KBM-7 (cell line): ENCODE measurements at places on chromosomes 13 and 19.
A peak's percentile ranks its signal among the peaks of the same experiment; 100 is the strongest.

DNA sequence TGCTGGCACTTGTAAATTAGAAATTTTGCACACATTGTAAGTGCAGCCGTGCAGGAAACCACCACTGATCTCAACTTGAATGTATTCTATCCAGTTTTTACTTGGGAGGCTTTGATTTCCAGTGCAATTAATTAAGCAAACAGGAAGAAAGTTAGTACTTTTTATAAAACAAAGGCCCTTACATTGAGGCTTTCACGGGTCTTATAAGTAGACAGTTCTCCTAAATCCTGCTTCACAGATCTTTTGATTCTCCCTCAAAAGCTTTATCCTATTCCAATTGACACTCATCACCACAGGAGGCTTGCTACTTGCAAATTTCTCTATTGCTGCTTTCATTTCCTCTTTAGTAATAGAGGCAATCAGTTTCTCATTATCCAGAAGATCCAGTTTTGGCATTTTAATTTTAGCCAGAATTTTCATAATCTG, 90.1 kb downstream of the ERCC5 start:
- DNase-seq: no peak

- DNase-seq: no peak
Measured at GRCh38 chr19:1042689-1043511, 3.0 kb downstream of the ABCA7 start.

DNA sequence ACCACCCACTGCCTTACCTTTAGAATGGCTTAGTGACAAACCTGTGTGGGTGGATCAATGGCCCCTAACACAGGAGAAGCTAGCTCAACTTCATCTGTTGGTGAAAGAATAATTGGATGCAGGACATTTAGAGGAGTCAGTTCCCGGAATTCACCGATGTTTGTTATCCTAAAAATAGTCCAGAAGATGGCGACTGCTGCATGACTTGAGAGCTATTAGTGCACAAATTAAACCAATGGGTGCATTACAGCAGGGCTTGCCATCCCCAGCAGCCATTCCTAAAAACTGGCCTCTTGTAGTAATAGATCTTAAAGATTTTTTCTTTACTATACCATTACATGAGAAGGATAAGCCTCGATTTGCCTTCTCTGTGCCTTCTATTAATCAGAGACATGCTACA, 46.8 kb upstream of the ZNF726 start:
- no peak for DNase-seq

DNA sequence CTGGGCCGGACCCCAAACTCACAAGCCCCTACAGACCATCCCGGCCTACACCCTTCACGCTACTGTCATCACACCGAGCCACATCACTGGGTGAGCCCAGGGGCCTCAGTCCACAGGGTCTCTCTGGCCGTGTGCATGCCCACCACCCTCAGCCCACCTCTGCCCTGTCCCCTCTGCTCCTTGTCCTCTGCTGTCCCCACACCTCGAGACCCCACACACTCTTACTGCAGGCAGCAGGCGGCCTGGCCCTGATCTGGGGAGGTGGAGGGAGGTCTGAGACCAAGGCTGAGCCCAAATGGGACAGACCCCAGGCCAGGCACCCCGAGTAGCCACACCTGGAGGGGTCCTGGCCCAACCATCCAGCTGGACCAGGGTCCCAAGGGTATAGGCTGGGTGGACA, 35.2 kb downstream of the PEPD start:
- DNase-seq: no peak

- DNase-seq: no peak
Measured at GRCh38 chr13:27405546-27406134, 18.8 kb upstream of the GTF3A start.

GRCh38 chr19:8640402-8641004, 10.1 kb downstream of the NFILZ start:
- peak; percentile 64 for DNase-seq

- no peak for DNase-seq
Measured at GRCh38 chr13:109802936-109803335, 16.6 kb upstream of the IRS2 start.

DNA sequence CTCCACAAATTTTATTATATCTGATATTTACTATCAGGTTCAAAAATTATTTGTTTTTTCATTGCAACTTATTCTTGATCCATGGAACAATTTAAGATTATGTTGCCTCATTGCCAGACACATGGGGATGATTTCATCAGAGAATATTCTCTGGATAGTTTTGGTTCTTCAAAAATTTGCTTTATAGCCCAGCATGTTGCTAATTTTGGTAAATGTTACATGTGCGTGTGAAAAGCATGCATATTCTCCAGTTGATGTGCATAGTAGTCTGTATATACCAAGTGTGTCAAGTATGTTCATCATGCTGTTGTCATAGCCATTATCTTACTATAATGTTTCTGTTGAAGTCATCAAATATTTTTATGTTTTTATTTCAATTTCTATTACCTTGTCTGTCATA, 122.3 kb downstream of the RFC3 start:
- DNase-seq: no peak

GRCh38 chr13:97234236-97234635, 12.1 kb downstream of the MBNL2 start:
- no peak for DNase-seq

- DNase-seq: no peak
Measured at GRCh38 chr13:83423861-83424260, 458.4 kb downstream of the SLITRK1 start.

- DNase-seq: no peak
Measured at GRCh38 chr19:45071969-45072790, 4.1 kb downstream of the ZNF296 start.
